ENCODE measurements at places on chromosomes 7 and 10. TPM values are rescaled to one million over a fixed set of nuclear protein-coding genes. Genes with fewer than 3 reads are reported as not detected.

The NPSR1 gene
- not detected for total RNA-seq

- H3K4me3 ChIP-seq, result no peak overlapping the region
- H3K27ac ChIP-seq, result no peak overlapping the region
- peaks cover 17% of the 10 kb centered on the region for H3K27me3 ChIP-seq
- H3K4me1 ChIP-seq, result no peaks in the 10 kb centered on the region
- H3K36me3 ChIP-seq, result no peaks in the 10 kb centered on the region
- no peak for DNase-seq
Measured at GRCh38 chr10:80642661-80643060, 105.0 kb downstream of the SH2D4B start.

DNA sequence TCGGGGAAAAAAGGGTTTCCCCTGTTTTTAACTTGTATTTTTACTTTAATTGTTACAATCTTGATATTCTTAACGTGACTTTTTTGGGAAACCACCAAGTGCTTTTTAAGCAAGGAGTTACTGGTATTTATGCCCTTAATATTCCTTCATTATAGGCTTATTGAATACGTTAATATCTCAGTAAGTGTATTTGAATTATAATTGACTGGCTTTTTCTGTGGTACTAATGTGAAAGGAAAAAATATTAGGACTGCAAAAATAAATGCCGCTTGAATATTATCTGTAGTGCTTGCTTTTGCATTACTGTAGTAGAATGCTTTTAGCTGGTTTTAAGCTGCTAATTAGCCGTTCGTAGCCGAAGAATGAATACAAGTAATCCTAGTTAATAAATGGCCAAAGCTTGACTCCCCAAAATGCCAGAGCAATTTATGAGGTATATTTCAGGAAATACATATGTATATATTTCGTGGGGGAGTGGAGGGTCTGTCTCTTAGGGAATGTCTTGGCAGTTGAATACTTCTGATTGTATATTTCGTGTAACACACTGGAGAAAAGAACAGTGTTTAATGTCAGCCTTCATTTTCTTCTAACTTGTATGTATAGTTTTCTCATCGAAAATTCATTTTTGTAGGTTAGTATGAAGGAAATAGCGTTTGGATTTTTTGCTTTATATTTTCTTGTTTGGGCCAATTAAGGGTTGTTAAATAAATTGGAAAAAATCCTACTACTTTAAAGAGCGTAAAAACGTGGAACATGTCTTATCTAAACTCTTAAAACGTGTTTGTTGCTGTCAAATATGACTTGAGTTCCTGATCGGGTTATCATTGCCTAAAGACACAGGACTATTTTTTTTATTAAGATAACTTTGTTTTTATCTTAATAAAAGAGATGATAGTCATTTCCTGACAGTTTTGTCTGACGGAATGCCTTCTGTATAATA lies 1.5 kb downstream of the PDCD4 start:
- H3K36me3 ChIP-seq, result peaks cover 13% of the 10 kb centered on the region
- H3K27me3 ChIP-seq, result no peaks in the 10 kb centered on the region

DNA sequence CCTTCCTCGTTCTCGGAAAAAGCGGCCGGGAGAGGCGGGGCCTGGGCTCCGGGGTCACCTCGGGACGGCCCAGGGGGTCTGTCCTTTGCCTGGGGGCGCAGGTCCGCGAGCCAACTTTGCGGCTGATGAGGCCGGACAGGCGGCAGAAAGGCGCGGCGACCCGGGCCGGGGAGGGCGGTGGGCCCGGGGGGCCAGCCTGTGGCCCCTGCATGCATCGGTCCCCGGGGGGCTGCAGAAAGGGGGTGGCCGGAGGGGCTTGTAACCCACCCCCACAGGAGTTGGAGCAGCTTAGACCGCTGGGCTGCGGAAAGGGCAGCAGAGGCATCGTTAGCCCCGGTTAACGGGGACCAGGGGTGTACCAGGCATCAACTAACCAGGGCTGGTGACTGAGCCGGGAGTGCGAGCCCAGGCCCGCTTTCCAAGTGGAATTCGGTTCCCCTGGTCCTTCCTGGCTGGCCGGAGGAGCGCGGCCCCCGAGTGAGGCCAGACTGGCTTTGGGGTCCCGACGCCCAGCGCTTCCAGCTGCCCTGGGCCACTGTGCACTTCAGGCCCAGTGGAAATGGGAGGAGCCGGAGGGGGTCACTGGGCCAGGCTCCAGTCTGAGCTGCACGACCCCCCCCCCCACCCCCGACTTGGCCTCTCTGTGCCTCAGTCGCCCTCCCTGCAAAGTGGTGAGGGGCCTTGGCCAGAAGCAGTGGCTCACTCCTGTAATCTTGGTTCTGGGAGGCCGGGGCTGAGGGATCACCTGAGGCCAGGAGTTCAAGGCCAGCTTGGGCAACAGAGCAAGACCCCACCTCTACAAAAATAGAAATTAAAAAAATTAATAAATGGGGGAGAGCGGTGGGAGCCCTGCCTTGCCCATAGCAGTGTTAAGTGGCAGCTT lies 919 bp downstream of the SLC29A4 start:
- no peak for DNase-seq
- H3K27ac ChIP-seq, result no peak overlapping the region
- H3K4me3 ChIP-seq, result no peak overlapping the region
- H3K4me1 ChIP-seq, result no peaks in the 10 kb centered on the region

DNA sequence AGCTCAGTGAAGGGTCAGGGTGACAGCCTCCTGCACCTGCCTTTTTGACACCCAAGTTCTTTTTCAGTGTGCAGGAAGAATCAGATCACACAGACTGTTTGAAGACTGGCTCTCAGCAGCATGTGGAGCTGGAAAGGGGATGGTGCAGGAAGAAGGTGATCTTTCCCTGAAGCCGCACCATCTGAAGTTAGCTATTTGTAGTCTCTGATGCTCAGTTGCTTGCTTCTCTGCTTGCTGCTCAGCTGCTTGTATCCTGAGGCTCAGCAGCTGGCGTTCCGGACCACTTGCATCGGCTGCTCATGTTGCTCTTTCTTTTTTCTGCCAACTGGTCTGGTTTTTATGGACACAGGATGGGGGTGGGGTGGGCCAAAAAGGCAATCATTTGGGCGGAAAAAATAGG lies 15.8 kb upstream of the DNMBP start:
- H3K36me3 ChIP-seq, result peaks cover 3% of the 10 kb centered on the region
- no peaks in the 10 kb centered on the region for H3K27me3 ChIP-seq
- H3K4me3 ChIP-seq, result no peak overlapping the region
- no peak overlapping the region for H3K27ac ChIP-seq
- no peak for DNase-seq
